ENCODE measurements at places on chromosomes 1 and 21.

GRCh38 chr1:232627645-232628334 is 2.1 kb downstream of the SIPA1L2 start:
- DNase-seq: no peak

- DNase-seq: no peak
Measured at GRCh38 chr1:170619241-170620028, 44.5 kb upstream of the PRRX1 start.

- peak; percentile 42 for DNase-seq
Measured at GRCh38 chr1:66764994-66765578, 12.8 kb downstream of the DYNLT5 start.

DNA sequence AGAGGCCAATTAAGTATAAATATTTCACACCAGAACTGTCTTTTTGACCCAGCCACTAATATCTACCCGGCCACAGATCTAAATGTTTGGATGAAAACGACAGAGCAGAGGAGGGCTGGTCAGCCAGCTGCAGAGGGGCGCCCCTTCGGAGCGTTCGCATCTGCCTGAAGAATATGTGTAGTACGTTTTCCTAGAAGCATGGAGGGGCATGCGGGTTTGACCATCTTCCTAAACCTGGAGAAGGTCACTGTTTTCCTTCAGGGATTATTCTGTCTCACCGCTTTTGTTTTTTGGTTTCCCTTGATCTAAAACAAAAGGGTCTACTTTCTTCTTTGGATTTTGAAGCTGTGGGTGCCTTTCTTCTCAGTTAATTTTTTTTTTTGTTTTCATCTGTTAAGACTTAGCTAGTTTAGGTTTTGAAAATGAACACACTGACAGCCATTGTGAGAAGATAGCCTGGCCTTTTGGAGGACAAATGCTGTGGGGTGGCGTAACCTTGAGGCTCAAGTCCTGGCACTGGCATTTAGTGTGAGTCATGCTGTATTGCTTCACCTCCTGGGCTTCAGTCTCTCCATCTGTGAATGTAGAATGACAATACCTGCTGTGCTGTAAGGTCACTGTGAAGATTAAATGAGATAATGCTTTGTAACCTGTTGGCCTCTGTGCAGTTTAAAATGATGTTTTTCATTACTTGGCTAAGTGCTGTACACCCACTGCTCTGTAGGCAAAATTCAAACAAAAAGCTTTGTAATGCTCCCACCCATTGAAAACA is 74.1 kb upstream of the IRF2BP2 start:
- DNase-seq: peak; percentile 58

DNA sequence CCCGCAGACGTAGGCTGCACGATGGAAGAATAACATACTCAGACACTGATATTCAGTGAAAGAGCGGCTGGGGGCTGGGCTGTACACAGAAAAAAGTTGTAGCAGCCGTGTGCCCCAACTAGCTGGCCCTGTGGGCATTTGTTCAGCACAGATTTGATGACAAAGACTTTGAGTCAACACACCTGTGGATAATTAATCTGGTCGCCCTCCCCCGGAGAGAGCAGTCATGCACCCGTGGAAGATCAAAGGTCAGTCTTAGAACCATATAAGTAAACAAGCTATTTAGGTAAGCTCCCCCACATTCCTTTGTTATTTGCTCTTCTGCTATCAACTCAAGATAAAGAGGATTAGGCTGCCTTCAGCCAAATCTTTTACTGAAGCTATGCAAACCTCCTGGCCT is 148.4 kb upstream of the HMCN1 start:
- DNase-seq: no peak

DNA sequence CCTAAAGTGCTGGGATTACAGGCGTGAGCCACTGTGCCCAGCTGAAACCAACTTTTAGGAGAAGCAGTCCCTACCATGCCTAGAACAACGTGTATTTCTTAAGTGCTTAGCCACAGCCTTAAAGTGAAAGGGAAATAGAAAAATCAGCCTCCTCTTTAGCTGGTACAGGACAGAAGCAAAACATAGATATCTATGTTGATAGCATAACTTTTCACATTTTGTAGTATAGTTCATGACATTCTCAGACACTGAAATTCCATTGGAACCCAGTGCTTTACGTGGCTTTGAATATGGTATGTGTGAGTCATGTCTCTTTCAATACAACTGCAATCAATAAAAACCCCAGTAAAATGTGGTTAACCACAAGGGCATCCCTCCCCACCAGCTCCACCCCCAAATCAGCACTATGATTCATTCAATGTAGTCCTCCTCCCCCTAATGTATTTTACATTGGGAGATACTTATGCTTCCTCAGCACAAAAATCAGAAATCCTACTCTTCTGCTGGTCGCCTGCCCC is 32.1 kb downstream of the TGFB2 start:
- DNase-seq: no peak

GRCh38 chr21:36881228-36881627 is 85.2 kb downstream of the HLCS start:
- DNase-seq: no peak

DNA sequence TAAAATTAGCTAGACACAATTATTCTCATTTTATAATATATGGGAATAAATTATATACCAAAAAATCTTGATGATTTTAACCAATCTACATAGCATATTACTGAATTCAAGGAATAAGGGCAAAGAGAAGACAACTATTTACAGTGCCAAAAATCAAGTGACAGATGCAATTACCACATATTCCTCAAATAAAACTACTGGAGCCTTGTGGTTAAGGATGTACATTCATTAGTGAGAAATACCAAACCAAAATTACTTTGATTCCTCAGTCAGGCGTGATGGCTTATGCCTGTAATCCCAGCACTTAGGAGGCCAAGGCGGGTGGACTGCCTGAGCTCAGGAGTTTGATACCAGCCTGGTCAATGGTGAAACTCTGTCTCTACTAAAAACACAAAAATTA is 68.8 kb upstream of the RBM34 start:
- DNase-seq: no peak

DNA sequence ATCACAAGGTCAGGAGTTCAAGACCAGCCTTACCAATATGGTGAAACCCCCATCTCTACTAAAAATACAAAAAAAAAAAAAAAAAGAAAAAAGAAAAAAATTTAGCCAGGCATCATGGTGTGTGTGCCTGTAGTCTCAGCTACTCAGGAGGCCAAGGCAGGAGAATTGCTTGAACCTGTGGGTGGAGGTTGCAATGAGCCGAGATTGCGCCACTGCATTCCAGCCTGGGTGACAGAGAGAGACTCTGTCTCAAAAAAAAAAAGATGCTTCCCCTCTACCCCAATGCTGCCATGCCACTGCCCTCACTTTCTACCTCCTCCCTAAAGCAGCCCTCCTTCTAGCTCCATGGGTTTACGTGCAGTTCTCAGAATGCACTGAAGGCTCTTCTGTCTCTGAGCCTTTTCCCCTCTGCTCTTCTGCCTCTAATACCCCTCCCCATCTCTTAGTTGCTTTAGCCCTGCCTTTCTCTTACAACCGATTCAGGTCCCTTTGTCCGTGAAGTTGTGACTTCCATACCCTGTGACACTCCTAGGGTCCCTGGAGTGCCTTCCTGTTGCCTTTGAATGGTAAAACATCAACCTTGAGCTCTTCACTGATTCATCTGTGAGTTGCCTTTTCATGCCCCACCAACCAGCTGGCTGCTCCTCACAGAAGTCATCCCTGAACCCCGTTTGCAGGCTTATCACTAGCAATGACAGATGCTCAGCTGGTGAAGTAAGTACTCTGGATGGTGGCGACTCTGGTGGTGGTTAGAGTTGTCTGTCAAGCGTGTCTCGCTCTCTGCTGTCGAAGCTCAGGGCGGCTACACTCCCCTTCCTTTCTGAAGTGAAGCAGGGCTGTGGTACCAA is 234.9 kb downstream of the RHOU start:
- DNase-seq: no peak

- DNase-seq: no peak
Measured at GRCh38 chr1:210323957-210324356, 4.7 kb upstream of the HHAT start.

- no peak for DNase-seq
Measured at GRCh38 chr1:80776266-80776665, 1024.5 kb upstream of the ADGRL2 start.

- no peak for DNase-seq
Measured at GRCh38 chr1:241061062-241061461, 295.9 kb downstream of the RGS7 start.

DNA sequence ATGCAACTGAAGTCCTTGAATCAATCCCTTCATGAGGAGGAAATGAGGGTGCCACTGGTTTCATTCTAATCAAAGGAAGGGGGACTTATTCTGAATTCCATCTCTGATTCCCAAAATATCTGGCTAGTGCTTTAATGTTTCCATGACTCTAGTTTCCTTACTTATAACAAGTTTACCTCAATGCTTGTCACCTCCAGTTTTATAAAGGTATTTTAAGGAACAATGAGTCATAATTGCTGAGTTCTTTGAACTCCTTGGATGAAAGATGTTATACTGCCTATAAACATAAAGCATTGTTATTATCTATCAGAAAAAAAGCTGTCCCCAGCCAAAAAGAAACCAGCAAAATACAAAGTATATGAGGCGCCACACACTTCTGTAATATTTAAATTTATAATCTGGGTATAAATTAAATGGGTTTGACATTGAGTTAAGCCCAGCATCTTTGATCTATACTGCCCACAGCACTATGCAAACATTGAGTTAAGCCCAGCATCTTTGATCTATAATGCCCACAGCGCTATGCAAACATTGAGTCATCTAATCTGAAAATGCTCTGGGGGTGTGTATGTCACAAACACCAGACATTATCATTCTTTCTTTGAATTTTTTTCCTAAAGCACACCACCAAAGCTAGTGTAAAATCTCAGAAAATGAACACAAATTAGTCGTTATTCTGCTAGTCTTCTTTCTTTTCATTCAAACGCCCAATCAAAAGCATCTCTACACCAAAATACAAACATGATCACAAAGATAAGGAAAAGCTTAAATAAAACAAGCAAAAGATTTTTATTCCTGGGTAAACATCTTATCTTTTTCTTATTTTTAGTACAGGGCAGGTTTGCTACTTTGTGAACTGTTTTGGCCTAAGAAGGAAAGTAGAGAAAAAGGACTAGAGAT is 11.5 kb upstream of the CXADR start:
- no peak for DNase-seq

- no peak for DNase-seq
Measured at GRCh38 chr1:74943046-74943445, 191.1 kb upstream of the LHX8 start.

GRCh38 chr1:90402893-90403849 is 313.9 kb downstream of the BARHL2 start:
- no peak for DNase-seq

- DNase-seq: no peak
Measured at GRCh38 chr1:66787641-66788040, 13.4 kb downstream of the INSL5 start.

GRCh38 chr1:18348354-18348753 is 132.4 kb upstream of the KLHDC7A start:
- DNase-seq: no peak

GRCh38 chr1:201653883-201654282 is 115.0 kb downstream of the NAV1 start:
- DNase-seq: no peak

DNA sequence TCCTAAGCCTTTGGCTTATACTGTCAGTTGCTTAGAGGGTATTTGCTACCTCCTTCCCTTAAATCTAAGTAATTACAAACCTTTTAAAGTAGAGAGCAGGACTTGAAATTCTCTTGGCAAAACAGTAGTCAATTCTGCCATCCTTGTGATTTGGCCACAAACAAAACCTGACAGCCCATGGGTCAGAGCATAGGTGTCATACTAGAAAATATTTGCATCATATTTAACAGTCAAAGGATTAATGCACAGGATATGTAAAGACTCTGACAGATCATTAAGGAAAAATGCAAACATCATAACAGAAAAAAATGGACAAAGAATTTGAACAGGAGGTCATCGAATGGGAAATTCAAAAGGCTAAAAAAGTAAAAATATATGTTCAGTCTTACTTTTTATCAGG is 50.5 kb downstream of the ZFYVE9 start:
- DNase-seq: no peak

DNA sequence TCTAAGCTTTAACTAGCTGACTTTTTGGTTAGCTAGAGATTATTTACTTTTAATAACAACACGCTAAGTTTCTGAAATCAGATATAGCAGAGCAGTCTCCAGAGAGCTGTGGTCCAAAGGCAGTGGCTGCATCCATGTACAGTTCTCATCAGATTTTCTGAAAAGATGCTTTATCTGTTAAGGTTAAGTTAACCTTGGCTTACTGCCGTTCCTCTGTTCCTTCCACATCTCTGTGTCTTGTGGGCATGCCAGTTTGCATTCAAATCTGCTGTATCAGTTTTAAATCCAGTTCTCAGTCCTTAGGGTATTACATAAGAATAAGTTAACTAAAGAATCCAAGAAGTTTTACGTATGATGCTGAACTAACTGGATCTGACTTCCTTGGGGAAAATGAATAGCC is 46.8 kb downstream of the SPATA46 start:
- no peak for DNase-seq

DNA sequence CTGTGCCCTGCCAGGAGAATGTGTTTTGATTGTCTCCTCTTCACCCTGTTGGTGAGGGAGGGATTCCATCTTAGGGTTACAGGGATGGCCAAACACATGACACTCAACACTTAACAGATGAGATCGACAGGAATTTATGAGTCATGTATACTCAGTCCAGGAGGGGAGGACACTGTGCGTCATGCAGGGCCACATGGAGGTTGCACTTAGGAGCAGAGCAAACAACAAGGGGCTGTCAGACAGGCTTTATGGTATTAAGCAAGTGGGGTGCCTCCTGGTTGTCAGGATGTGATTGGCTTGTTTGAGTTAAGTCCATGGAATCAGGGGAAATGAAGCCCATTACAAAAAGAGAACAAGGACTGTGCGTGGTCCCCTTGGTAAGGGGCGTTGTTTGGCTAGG is 26.9 kb downstream of the EDARADD start:
- DNase-seq: no peak

DNA sequence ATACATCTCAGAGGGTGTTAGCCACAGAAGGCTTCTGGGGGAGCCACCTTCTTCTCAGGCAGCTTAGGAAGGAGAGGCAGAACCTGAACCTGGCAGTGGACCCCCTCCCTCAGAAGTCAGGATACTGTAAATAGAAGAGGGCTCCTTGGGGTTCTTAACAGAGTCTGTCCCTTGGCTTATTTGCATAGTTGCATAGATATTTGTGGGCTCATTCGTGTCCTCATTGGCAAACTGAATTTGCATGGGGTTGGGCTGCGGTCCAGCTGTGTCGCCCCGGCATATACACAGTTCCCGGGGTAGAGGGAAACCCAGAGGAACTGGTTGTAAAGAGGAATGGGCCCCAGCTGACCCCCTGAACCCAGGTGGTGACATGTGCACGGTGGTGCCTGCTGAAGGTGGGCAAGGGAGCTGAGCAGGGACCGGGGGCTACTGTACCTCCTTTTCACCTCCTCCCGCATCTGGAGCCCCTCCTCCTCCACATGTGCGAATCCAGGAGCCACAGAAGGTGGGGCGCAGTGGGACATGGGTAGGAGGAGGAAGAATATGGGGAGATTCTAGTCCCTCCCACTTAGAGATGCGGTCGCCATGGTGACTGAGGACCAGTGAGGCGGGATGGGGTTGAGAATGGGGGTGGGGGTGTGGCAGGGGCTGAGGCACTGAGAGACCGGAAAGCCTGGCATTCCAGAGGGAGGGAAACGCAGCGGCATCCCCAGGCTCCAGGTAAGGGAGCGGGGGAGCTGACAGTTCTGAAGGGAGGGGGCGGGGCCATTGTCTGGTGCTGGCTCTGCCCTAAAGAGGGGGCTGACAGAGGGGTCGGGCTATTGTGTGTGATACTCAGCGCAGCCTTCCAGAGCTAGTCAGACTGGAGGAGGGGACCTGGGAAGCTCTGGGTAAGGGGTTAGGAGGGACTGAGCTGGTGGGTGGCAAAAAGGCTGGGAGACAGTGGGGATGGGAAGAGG is 3.7 kb upstream of the SEMA4A start:
- peak; percentile 41 for DNase-seq
